ENCODE measurements at places on chromosomes 5 and 9.

DNA sequence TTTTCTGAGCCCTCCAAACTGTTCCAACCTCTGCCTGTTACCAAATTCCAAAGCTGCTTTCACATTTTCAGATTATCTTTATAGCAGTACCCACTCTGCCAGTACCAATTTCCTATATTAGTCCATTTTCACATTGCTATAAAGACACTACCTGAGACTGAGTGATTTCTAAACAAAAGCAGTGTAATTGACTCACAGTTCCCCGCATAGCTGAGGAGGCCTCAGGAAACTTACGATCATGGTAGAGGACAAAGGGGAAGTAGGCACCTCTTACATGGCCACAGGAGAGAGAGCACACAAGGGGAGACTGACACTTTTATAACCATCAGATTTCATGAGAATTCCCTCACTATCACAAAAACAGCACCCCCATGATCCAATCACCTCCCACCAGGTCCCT is 105.0 kb downstream of the DTWD2 start:
- DNase-seq: no peak

DNA sequence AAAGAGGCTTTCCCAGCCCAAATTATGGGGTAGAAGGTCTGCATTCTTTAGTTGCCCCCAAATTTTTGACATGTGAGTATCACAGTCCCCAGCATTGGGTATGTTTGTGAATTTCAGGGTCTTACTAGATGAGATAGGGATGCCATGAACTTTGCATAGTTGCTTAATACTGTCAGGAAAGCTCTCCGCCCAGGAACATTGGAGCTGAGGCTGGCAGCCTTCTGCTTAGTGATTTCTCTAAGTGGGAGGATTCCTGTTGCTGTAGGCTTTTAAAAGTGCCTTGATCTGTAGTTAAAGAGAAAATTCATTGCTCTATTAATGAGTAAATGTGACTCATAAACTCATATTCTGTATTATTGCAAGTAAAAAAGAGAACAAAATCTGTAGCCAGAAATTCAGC is 206.9 kb downstream of the CAVIN4 start:
- no peak for DNase-seq

DNA sequence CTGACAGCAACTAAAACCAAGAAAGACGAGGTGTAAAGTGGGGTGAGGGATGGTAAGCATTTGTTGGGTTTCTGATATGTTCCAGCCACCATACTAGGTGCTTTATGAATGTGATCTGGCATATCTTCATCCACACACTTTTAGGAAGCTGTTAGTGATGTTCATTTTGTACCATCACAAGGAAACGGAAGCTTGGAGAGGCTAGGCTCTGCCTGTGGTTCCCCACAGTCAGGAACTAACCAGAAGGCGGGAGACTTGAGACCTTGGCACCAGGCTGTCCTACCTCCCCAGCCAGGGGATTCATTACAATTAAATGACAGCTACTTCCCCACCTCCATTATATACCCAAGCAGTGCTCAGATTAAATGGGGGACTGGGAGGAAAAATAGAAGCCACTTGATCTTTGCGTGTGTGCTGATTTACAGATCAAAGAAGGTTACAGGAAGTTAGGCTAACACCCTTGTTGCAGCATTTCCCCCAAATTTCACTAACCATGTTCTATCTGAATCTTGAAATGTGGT is 43.0 kb downstream of the SFXN1 start:
- DNase-seq: no peak

DNA sequence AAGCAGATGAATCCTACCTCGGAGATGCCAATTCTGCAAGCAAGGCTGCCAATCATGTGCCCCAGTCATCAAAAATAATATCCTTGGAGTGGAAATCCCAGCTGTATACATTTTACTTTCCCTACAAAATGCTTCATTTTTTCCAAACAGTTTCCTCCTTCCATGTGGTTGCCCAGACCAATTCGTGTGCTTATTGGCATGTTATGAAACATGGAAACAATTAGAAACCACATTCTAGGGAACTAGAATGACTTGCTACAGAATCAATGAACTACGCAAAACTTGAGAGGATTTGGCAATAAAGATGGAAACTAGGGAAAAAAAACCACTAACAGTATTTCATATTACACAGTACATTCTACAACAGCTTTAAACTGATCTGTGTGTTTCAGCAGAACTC is 584.5 kb upstream of the DMAC1 start:
- no peak for DNase-seq

DNA sequence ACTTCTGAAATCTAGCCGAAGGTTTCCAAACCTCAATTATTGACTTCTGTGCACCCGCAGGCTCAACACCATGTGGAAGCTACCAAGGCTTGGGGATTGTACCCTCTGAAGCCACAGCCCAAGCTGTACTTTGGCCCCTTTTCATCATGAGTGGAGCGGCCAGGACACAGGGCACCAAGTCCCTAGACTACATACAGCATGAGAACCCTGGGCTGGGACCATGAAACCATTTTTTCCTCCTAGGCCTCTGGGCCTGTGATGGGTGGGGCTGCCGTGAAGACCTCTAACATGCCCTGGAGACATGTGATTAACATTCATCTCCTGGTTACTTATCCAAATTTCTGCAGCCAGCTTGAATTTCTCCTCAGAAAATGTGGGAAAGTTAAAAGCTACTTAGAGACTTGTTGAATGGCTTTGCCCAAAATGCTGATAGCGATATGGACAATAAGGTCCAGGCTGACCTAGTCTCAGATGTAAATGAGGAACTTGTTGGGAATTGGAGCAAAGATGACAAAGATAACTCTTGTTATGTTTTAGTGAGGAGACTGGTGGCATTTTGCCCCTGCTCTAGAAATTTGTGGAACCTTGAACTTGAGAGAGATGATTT is 34.1 kb upstream of the CPLANE1 start:
- no peak for DNase-seq

DNA sequence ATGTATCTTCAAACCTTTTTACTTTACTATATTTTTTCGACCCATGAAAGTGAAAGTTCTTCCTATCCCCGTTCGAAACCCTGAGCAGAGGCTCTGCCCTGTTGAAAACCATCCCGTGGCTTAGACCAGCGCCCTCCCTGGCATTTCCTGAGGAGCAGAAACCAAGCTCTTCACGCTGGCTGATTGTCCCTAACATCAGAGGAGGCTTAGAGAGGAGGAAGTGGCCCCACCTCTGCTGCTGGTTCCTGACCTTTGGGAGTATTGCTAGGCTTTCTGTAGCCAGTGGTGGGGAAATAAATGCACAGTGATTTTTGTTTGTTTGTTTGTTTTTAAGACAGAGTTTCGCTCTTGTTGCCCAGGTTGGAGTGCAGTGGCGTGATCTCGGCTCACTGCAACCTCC is 4.2 kb upstream of the PTGES start:
- no peak for DNase-seq

- no peak for DNase-seq
Observed at GRCh38 chr5:144583541-144584449, 413.1 kb downstream of the KCTD16 start.

DNA sequence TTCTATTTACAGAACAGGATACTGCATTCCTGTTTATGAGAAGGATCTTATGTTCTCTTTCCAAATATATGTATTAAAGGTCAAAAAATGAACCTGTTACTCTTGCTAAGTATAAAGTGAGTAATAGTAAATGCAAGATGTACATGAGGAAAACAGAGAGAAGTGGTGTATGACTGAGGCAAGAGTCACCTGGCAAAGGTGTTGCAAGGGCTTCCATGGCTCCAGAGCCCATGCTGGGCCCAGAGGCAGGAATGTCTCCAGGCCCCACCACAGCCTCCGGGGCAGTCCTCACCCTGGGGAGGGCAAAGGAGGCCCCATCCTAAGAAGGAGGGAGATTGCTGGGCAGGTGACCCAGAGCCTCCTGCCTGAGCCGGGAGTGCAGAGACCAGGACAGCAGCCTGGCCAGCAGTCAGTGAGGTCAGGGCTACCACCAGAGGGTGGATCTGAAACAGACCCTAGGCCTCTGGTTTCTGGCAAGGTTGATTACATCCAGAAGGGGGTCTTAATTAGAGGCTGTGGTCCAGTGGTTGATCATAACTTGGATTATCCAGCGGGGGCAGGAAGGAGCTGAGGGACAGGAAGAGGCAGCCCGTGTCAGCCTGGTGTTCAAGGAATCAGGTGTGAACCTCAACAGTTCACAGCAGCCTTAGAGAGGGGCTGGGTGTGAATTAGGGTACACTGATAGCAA is 57.3 kb upstream of the CPLX2 start:
- no peak for DNase-seq

DNA sequence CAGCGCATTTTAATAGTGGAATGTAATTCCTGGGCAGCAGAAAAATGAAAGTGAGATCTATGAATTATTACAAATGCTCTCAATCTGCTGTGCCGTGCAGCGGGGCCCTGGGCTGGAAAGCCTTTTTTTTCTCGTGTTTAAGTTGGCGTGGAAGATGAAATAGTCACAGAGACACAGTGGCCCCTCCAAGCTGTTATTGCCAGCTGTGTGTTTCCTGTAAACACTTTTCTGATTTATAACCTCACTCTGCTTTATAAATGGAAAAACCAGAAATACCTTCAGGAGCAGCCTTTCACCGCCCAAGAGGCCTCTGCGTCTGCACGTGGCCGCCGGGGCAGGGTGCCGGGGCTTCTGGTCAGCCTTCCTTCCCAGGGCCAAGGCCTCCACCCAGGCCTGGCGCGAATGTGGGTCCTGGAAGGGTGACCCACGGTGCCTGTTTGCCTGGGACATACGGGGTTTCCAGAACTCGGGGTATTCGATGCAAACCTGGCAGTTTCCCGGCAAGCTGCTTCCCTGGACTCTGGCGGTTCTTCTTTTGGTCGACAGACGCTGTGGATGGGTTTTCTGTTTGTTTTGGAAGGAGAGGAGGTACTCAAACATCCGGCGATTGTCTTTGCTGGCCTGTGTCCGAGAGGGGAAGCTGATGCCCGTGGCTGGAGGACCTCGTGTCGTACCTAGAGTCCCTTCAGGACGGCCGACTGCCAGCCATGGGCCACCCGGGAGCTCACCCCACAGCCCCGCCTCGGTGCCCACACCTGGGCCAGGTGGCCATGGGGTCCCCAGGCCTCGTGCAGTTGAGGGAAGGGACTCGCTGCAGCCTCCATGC is 256.7 kb downstream of the PARP8 start:
- no peak for DNase-seq

DNA sequence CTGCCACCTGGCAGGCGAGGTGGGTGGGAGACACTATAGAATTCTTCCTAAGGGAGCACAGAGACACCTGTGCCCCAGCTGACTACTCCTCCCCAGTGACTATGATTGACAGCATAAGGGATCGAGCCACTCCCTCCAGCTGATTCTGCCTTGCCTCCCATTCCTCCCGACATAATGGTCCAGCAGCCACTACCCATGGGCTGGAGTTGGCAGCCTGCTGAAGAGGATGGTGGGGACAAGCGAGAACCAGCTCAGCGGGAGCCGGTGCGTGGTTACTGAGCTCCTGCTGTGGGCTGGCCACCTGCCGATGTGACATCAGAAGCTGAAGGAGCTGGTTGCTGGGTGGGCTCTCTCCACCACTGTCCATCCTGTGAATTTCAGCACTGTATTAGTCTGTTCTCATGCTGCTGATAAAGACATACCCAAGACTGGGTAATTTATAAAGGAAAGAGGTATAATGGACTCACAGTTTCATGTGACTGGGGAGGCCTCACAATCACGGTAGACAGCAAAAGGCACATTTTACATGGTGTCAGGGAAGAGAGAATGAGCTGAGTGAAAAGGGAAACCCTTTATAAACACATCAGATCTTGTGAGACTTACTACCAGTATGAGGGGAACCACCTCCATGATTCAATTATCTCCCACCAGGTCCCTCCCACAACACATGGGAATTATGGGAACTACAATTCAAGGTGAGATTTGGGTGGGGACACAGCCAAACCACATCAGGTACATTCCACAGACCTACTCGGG is 12.1 kb upstream of the NCS1 start:
- DNase-seq: no peak

GRCh38 chr5:37043693-37044092 is 167.1 kb downstream of the NIPBL start:
- no peak for DNase-seq

- DNase-seq: no peak
Observed at GRCh38 chr5:112697322-112697721, 40.4 kb upstream of the APC start.

DNA sequence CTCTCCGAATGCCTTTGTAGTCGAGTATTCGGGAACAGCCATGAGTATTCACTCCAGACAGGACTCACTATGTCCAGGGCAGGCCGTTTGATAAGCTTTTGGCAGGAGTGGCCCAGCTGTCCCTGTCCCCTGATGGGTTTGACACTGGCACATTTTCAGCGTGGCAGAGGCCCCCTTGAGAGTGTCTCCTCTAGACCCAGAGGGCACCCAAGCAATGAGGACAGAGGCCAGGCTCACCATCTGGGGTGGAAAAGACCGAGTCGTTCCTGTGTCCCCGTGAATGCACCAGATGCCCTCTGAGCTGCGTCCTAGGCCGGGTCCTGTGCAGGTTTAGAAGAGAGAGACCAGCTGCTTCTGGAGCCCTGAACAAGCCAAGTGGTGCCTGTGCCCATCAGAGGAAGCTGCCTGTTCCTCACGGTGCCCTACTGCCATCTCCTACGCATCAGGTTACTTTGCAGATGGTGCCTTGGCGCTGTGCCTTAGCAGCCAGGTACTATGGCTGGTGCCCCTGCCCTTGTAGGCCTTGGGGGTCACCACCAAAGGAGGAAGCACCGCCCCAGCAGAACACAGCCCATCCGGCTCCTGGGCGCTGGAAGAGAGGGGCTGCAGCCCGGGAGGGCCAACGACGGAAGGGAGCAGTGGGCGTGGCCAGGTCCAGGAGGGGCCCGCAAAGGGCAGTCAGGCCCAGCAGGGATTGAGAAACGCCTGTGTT is 42.4 kb downstream of the LRSAM1 start:
- DNase-seq: no peak

GRCh38 chr5:54646356-54647101 is 129.0 kb downstream of the SNX18 start:
- DNase-seq: no peak

- no peak for DNase-seq
Observed at GRCh38 chr5:149280802-149281201, 9.1 kb downstream of the AFAP1L1 start.

DNA sequence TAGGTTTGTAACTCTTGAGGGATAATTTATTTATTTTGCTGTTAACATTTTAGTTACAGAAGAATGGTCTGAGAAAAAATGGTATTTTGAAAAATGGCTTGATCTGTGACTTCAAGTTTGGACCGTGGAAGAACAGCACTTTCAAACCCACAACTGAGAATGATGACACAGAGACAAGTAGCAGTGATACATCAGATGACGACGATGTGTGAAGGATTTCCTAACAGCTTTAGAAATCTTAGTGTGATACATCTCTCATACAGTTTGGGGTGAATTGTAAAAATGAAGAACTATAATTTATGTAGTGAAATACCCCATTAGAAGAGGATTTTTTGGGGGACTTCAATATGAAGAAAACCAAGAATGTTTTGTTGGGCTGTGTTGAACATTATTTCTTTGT is 88.7 kb downstream of the GPBP1 start:
- DNase-seq: no peak
